ENCODE measurements at places on chromosomes 11 and 22.

- DNase-seq, result no peak
These were observed 39.0 kb upstream of the CD44 start for GRCh38 chr11:35100013-35100383.

- DNase-seq, result peak; percentile 56
These were observed 1.0 kb upstream of the PPP6R2 start for GRCh38 chr22:50341977-50342650.

GRCh38 chr11:86175191-86175590 lies 69.4 kb upstream of the EED start:
- no peak for DNase-seq

DNA sequence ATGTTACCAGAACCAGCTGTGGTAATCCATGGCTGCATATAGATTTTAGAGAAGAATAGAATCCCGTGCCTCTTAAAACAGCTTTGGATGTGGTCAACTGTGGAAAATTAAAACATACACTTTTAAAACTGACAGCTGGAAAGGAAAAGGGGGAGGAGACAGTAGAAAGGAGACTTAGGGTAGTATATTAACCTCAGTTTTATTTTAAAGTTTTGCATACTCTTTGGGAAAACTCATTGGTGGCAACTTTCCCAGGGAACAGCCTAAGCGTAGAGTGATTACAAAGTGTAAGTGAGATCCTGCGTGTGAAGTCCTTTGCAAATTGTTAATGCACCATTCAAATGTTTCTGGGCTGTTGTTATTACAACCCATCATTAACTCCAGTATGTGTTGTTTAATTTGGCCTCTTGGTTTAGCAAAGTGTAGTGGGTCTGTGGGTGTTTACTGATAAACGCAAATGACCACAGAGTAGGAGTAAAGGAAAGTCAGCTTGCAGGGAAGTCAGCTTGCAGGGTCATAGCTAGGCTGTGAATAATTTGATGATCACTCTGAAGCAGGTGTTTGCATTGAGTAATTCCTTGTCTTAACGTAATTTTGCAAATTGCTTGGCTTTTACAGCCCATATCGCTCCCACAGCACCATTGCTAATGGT lies 88.0 kb upstream of the DBX1 start:
- DNase-seq, result no peak

GRCh38 chr11:26901162-26901561 lies 92.8 kb upstream of the FIBIN start:
- DNase-seq, result no peak

GRCh38 chr11:35016916-35017315 lies 100.5 kb downstream of the PDHX start:
- no peak for DNase-seq

DNA sequence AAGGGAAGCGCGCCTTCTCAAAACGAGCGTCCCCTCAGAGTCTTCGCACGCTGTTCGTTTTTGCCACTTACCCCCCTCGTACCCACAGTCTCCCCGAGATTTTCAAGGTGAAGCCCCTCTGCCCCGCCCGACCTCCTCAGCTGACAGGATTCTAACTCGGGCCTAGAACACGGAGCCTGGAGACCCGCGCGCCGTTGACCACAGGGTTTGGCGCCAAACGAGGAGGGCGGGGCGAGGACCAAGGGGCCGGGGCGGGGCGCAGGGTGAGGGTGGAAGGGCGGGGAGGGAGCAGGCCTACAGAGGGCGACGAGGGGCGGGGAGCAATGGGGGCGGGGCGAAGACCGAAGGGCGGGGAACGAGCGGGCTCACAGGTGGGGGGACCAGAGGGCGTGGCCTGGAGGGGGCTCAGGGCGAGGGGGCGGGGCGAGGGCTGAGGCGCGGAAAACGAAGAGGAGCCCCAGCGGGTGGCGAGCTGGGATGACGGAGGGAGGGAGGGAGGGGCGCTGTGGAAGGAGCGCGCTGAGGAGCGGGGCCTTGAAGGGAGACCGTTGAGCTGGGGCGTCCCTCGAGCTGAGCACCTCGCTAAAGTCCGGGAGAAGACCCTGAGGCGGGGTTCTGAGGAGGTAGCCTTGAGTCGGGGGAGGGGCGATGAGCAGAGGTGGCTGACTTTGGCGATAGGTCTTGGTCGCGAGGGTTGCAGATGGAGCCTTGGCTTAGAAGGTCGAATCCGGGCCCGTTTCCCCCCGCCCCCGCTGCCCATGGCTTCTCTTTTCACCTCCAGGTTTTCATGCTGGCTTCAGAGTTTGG lies at the start of gene DMC1:
Gene DMC1 (minus strand): TSS at position 212 of the 807 bp plus-strand sequence. CDS start 1,927 bp downstream, outside the sequence.
- peak; percentile 75 for DNase-seq
